ENCODE measurements at places on chromosomes 6 and 20. TPM values are rescaled to one million over a fixed set of nuclear protein-coding genes. Genes with fewer than 3 reads are reported as not detected.
A peak's percentile ranks its signal among the peaks of the same experiment; 100 is the strongest.

- DNase-seq, result no peak
Observed at GRCh38 chr20:39081255-39081654, 119.1 kb downstream of the DHX35 start.

The GPR6 gene
- total RNA-seq, result not detected

DNA sequence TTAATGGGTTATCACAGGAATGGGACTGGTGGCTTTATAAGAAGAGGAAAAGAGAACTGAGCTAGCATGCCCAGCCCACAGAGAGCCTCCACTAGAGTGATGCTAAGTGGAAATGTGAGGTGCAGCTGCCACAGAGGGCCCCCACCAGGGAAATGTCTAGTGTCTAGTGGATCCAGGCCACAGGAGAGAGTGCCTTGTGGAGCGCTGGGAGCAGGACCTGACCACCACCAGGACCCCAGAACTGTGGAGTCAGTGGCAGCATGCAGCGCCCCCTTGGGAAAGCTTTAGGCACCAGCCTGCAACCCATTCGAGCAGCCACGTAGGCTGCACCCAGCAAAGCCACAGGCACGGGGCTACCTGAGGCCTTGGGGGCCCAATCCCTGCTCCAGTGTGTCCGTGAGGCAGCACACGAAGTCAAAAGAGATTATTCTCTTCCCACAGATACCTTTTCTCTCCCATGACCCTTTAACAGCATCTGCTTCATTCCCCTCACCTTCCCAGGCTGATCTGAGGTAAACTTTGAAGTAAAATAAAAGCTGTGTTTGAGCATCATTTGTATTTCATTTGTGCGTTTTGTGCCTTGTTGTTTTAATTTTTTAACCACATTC is 4.4 kb downstream of the HLA-E start:
- DNase-seq, result no peak

The COX4I2 gene
- total RNA-seq, result 2.5 TPM

GRCh38 chr6:168265827-168266815 is 53.5 kb downstream of the DACT2 start:
- DNase-seq, result no peak

The BPIFA1 gene
- not detected for total RNA-seq

The XKR7 gene
- not detected for total RNA-seq

- DNase-seq, result peak; percentile 81
Observed at GRCh38 chr20:60057866-60058807, 99.9 kb downstream of the CDH26 start.

Measured in vagina (tissue), 2 donors.